KBM-7 (cell line): ENCODE measurements at places on chromosomes 6 and 20.

DNA sequence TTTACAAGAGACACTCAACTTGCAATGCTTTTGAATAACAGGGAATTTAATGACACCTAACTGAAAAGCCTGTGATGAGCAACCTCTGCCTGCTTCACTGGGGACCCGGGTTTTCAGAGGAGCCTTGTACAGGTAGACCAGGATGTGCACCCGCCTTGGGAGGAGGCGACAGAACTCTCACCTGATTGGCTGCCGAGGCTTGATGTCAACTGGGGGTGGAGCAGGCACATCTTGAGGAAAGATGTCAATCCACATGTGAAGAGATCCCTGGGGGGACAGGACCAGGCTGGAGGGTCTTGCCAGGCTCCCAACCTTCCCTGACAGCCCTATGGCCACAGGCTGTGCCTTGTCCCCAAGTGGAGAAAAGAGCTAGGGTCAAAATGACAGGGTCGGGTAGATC is 19.8 kb downstream of the ERGIC3 start:
- DNase-seq = no peak

- DNase-seq = no peak
Observed at GRCh38 chr6:150491131-150491810, 108.4 kb upstream of the PLEKHG1 start.

DNA sequence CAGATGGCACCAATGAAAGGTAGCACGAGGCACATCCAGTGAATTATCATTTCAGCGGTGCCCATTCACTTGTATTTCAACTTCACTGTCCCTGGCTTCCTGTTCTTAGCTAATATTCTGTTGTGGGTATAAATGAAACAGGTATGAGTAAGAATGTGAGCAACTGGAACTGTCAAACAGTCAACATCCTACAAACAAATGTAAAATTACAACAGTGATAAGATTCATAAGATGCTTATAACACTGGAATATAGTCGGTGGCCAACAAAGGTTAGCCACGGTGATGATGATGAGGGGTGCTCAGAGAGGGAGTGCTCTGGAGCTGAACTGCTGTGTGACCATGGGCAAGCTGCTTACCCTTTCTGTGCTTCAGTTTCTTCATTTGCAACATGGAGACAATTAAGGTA is 74.9 kb upstream of the TOX2 start:
- DNase-seq = no peak

DNA sequence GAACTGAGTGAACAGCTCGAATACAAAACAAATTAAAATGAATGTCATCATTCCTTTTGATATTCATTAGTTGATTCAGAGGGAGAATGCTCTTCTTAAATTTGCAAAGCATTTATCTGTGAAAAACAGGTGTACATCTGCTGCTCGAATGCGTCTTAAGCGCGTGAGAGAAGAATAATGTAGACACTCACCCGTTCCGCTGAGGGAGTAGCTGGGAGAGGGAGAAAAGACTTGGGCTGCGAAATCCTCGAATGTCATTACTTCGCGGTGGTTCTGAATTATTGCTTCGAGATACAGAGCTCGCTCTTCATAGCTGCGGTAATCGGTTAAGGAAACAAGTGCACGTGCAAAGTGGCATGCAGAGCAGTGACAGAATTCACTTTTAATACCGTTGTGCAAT is 43.9 kb downstream of the INSM1 start:
- no peak for DNase-seq

DNA sequence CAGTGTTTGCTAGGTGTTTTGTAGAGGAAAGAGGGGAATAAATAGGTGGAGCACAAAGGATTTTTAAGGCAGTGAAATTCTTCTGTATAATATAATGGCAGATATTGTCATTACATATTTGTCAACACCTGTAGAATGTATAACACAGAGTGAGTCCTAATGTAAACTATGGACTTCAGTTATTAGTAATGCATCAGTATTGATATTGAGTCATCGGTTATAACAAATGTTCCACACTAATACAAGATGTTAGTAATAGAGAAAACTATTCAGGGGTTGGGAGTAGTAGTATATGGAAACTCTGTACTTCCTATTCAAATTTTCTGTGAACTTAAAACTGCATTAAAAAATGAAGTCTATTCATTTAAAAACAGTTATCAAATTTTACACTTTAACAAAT is 299.2 kb downstream of the UBE3D start:
- DNase-seq = no peak

DNA sequence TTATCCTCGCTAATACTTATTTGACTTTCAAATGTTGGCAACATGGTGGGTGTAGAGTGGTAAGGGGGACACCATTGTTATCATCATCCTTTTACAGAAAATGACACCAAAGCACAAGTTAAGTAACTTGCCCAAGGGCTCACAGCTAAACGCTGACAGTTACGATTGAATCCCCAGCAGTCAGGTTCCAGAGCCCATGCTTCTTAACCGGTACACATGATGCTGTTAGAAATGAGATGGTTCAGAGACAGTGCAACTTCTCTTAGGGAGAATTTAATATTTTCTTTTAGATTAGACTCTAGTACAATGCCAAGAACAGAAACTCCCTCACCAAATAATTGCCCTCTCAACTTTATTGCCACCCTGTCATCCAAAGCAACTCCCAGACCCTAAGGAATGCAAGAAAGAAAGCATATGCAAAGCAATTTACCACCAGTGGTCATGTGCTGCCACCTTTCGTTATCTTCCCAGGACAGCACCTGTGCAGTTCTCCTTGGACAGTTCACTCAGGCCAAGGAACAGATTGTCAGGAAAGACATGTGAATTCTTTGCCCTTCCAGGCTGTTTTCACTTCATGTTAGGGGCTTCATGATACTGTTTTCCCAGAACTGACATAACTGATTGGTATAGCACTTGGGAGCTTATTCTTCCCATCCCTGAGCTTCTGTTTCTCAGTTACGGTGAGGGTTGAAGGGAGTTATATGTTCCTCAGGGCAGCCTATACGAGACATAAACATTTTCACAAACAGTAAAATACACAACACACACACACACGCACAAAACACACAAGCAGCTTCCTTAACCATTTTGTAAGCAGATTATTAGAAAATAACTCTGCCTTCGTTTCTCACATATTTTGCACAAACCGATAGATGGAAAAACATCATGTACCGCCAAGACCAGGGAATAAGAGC is 5.1 kb downstream of the HLA-DMA start:
- peak; percentile 67 for DNase-seq

DNA sequence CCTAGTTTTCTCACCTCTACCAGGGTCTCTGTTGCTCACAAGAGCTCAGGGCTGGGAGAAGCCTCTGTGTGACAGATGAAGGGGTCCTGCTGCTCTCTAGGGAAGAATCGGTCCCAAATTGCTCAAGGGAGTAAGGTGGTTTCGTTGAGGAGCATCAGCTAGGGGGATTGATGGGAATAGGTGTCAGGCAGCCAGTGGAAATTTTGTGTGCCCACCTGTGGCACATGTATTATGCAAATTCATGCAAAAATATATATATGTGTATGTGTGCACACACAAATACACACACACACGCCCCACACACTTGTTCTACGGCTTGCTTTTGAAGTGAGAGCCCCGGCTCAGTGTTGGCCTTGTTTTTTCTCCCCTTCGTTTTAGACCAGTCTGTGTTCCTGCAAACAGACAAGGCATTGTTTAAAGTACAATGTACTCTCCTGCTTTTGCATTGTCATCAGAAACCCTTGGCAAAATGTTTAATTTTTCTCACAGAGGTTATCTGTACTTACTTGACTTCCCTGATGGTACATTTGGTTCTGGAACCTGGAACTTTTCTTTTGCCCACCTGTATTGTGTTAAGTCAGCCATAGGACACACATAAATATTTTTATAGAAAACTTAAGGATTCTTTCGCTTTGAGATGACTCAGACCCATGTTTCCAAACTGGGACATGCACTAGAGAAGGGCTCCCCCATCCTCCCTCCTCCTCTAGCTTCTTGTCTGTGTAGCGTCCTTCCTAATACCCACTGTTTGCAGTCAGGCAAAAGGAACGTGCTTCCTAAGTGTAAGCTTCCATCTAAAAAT is 26.7 kb downstream of the FOXO3 start:
- no peak for DNase-seq

DNA sequence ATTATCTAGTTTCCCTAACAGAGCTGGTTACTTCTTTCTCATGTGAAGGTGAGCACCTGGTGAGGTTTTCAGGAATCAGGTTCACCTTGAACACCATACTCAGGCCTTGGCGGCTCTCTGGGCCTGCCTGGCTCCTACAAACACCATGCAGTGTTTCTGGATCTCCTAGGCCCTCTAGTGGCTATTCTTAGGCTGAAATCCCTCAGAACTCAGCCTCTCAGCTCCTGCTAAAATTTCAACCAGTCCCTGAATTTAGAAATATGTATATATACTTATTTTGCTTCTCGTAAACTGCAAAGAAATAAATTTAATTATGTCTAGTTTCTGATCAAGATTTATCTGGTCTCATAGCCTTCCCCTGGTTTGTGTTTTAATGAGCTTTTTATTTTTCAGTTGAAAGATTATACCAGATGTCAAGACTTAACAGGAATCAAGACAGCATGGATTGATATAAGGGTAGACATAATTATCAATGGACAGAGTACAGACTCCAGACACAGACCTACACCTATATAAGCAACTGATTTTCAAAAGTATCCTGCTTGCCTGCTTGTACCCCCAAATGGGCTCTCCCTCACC is 55.9 kb downstream of the ANKEF1 start:
- DNase-seq = peak; percentile 44

GRCh38 chr6:108403236-108403635 is 108.4 kb downstream of the AFG1L start:
- peak; percentile 20 for DNase-seq

- no peak for DNase-seq
Observed at GRCh38 chr6:130412556-130413290, 46.9 kb downstream of the TMEM200A start.

DNA sequence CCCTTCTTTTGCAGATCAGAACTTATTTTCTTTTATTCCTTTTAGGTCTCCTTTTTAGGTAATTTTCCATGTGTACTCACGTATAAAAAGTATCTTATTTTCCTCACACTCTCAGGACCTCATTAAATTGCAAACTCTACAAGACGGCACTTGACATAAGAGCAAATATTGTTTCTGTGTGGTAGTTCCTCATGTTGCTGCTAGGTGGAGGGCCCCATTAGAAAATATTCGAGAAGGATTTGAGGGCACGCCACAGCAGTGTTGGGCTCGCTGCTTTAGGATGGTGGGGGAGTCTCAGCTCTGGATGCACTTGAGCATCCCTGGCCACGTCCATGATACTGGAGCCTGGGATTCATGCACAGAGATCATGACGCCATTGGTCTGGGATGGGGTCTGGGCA is 64.9 kb upstream of the ZFP64 start:
- no peak for DNase-seq

DNA sequence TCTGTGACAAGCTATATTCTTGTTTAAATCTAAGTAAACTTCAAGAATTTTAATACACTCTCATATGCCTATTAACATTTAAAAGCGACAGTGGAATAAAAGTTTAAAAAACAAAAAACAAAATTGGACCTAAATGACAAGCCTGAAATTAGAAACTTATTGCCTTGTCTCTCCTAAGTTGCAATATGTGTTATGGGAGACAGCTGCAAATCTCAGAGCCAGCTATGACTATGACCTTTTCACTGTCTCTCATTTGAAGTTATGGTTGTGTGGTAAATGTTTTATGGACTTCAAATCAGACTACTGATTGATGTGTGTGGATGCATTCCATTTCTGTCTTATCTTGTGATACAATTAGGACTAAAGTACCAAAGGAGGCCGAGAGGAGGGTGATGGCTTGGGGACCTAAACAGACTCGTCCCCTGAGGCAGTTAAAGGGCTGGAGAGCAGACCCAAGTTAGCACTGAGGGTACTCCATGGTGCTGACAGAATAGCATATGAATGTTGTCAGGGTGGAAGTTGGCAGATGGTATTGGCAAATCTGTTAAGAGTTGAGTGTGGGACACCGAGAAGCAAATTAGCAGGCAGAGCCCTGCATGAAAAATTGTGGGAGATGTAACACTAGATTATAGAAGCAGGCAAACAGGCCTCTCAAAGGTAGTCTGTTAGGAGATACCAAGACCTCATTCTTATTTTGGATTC is 930.1 kb upstream of the MAN1A1 start:
- DNase-seq = no peak

DNA sequence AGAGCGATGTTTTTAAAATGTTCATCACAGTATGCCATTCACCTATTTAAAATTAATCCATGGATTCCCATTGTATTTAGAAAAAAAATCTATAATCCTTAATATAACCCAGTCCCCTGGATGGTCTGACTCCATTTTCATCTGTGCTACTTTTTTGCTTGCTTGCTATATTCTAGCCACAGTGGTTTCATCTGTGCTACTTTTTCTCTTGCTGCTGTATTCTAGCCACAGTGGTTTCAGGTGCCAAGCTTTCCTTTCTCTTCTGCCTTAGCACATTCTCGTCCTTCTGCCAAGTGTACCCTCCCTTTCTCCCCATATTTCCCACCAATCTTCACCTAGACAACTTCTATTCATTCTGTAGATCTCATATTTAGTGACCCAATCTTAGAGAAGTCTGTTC is 33.3 kb upstream of the SOX4 start:
- no peak for DNase-seq

- no peak for DNase-seq
Observed at GRCh38 chr6:41551086-41551700, 5.0 kb downstream of the FOXP4 start.

DNA sequence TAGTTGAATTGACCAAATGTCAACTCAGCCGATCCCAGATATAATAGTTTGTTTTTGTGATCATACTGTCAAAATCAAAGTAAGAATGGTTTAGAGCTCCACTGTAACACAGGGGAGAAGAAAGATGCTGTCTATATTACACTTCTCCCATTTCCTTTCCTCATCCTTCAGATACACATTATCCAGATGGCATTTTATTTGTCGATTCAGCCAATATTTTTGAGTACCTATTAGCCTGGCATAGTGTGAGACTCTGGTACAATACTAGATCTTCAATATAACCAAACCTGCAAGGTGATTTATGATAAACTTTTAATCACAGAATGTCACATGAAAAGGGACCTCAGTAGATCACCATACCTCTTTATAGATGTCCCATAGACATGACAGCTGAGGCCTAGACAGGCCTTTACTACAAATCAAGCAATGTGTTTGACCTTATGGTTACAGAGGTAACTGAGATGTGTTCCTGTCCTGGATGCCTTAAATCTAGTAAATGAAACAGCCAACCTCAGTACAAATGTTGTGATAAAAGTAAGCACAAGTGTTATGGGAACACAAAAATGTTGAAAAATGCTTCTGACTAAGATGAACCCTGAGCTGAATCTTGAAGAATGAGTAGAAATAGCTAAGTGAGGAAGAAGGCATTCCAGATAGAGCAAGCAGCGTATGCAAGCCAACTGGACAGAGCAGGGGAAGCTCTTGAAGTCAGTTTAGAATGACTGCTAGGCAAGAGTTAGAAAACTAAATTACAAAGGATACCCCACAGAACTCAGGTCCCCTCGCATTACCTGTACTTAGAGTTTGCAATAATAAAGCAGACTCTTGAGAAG is 1.9 kb downstream of the FBXO9 start:
- no peak for DNase-seq

GRCh38 chr6:37041521-37041920 is 36.1 kb downstream of the FGD2 start:
- DNase-seq = no peak

GRCh38 chr20:62411479-62412193 is 4.6 kb upstream of the CABLES2 start:
- no peak for DNase-seq

GRCh38 chr6:126475449-126475848 is 135.5 kb downstream of the CENPW start:
- DNase-seq = no peak
